ENCODE measurements at places on chromosomes 6 and 20. TPM values are rescaled to one million over a fixed set of nuclear protein-coding genes. Genes with fewer than 3 reads are reported as not detected.

- ATAC-seq = no peak
Measured at GRCh38 chr6:137651591-137652335, 157.6 kb upstream of the OLIG3 start.

DNA sequence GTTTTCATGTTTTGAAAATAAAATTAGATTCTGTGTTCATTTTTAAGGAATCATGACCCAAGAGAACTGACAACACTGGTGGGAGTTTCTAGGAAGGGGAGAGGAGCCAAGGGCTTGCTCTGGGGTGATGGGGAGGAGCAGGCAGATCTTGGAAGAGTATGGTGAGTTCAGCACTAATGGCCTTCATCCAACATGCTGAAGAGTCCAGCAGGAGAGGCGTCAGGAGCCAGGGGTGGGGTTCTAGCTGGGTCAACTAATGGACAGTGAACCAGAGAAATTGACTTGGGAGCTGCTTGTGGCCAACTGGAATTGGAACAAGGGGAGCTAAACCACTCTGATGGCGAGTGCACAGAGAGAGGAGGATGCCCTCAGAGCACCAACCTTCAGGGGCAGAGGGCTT lies 107.1 kb downstream of the MRPL14 start:
- no peak for ATAC-seq

The PHF10 gene
- 13.8 TPM for total RNA-seq

DNA sequence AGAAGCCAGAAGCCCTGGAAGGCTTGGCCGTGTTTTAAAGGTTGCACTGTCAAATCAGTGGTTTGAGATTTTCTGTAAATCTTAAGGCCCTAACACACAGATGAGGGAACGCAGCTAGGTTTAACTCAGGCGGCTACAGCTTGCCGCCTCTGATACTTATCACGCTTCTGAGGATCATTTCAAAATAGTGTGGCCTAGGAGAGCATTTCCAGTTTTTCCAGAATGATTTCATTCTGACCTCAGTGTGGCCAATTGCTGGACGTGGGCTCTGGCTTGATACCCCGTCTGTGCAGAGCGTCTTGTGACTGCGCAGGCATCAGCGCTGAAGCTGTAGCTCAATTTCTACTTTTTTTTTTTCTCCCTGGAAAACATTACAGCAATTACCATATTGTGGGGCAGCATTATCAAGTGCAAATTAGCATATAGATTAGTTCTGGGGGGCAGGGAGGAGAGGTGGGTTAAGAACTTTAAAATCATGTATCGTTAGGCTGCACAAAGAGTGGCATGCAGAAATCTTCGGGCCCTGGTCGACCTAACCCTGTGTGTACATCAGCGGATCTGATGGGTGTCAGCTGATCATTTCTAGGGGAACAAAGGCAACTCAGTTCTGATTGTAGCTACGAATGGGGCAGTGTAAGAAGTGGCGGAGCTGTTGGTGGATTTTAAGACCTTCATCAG lies 105.0 kb upstream of the EEF1E1 start:
- ATAC-seq = no peak

- ATAC-seq = no peak
Measured at GRCh38 chr6:82568290-82568993, 204.8 kb downstream of the TPBG start.

The ARMH2 gene
- total RNA-seq = 0.25 TPM

DNA sequence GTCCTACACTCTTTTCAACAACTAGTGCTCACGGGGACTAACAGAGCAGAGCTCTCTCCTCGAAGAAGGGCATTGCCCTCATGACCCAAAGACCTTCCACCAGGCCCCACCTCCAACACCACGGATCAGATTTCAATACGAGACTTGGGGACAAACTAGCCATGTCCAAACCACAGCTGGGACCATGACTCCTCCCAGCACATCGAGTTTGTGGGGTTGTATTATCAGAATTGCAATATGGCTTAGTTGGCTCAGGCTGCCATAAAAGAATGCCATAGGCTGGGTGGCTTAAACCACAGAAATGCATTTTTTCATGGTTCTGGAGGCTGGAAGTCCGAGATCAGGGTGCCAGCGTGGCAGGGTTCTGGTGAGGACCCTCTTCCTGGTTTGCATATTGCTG lies 189.7 kb upstream of the PMEPA1 start:
- no peak for ATAC-seq

The SOX4 gene
- total RNA-seq = 149 TPM

The ACTR5 gene
- 4.3 TPM for total RNA-seq

DNA sequence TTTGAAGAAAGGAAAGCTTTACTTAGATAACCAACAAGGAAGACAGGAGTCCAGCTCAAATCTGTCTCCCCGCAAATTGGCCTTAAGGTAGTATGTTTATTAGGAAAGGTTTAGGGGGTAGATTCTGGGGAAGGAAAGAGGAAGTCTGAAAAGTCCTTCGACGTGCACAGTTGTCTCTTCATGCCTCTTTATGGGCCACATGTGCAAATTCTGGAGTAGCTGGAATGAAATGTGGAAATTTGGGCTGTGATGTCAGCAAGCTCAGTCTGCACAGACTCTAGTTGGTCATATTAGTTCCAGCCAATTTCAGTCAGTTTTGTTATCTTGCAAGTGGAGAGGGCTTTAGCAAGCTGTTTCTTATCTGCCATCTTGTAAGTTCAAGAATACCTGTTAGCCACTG lies 50.1 kb downstream of the NUP153 start:
- no peak for ATAC-seq

The PRDM13 gene
- 0.09 TPM for total RNA-seq

DNA sequence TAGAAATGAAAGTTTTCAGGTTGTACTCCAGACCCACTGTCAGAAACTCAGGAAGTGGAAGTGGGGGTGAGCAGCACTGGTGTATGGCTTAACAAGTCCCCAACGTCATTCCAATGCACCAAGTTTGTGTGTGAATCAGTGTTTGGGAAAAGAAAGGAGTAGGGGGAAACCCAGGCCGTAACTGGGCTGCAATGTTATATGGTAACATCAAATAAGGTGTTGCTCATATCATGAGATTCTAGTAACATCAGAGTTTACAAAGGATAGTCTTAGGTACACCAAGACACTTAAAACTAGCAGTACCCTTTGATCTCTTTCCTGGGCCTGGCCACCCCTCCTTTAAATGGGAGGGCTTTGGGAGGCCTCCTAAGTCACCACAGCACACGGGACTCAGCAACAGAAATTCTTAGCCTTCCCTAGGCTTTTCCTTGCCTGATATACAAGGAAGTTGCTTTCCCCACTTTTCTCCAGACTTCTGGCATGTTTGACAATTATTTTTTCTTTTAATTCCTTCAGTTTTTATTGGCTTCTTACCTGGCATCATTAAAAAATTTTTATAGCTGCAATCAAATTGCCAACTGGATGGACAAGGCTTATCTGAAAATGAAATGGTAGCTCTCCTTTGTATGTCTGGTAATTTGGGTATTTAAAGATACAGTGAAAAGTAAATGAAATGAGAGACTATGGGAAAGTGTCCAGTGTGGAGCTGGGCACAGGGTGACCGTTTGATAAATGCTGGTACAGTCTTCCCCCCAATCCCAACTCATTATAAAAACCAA lies 15.1 kb downstream of the E2F3 start:
- ATAC-seq = no peak

DNA sequence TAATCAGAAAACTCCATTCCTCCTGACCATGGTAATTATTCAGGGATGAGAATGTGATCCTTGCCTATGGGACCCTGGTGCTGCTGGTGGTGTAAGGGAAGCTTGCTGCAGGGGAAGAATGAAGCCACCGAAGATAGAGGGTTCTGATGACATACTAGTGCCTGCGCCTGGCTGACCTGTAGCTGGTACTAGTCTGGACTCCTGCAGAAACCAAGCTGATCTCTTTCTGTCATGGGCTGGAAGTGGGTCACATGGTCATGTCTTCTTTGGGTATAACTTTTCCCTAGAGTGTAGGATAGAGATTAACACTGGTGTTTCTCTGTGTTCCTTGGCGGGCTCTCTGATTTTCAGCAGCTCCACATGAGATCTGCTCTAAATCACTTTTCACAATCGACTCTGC lies 8.6 kb upstream of the SLC4A11 start:
- ATAC-seq = no peak

DNA sequence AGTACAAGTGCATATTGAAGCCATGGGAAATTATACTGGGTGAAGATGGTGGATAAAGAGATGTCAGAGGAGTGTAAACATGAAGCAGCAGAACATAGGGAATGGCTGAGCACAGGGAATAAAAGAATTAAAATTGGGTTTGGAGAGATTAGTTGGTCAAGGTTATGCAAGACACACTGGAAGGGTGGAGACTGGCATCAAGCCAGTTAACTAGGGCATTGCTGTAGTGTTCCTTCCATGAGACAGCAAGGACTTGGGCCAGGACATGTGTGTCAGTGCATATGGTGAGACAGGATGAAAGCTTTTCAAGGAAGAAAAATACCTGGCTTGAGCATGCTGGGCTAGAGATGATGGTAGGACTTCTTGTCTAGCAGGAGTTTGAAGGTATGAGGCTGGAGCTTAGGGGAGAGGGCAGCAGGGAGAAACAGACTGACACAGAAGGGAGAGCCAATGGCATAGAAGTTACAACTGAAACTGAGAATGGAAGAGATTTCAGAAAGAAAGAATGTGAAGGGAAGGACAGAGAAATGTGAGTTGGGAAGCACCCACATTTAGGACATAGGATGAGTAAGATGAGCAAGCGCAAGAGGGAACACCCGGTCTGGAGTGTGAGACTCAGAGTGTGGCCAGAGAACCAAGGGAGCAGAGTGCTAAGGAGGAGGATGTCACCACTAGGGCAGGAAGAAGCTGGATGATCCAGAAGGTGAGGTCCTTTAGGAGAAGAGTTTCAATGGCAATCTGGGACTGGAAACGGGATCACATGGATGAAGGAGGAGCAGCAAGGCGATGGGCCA lies 14.5 kb upstream of the TMEM170B start:
- peak; percentile 74 for ATAC-seq

GRCh38 chr20:62686869-62687830 lies 21.5 kb upstream of the NTSR1 start:
- ATAC-seq = peak; percentile 43

DNA sequence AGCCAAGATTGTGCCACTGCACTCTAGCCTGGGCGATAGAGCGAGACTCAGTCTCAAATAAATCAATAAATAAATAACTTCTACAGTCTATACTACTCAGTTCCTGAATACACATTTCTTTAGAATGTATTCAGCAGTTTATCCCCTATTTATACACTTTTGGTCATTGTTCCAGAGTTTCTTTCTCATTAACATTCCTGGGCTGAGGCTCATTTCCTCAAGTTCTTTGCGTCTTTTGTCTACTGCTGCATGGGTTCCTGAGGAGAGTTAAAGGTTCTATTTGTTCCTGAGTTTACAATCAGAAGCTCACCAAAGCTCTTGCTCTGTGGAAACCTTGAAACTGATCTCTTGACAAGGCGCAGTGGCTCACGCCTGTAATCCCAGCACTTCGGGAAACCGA lies 37.7 kb upstream of the SASH1 start:
- no peak for ATAC-seq

DNA sequence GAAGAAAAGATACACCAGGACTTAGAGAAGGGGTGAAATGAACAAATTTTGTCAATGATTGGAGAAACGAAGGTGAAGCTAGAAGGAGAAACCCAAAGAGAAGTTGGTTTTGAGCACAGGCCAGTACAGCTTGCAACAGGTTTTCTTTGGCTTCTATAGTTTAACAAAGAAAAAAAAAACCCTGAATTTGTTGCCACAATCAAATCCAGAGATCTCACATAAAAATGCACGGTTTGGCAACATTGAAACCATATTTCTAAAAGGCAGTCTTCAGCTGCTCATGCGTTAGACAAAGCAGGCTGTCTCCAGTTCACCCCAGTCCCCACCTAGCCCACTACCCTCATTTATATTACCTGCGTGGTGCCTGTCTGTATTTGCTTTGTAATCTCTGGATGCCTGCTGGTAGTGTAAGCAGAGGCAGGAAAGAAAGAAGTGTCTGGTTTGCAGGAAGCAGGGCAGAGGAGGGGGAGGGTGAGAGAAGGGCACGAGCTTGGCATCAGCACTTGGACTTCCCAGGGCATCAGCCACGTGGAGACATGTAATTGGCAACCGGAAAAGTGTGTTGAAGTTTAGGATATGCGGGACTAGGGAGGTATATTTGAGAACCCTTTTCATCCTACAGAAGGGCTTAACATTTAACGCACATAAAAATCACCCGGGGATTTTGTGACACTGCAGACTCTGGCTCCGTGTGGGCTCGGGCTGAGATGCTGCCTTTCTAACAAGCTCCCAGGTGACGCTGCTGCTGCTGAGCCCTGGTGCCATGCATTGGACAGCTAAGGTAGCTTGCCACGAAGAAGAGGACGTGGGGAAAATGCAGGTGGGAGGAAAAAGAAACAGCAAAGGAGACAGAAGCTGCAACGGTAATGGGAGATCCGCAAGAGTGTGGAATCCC lies 14.4 kb downstream of the PFDN4 start:
- ATAC-seq = no peak

The RWDD1 gene
- 42.1 TPM for total RNA-seq

GRCh38 chr6:4774715-4775493 lies 1.3 kb upstream of the CDYL start:
- ATAC-seq = no peak

The OXT gene
- not detected for total RNA-seq

The STMND1 gene
- total RNA-seq = 0.29 TPM

DNA sequence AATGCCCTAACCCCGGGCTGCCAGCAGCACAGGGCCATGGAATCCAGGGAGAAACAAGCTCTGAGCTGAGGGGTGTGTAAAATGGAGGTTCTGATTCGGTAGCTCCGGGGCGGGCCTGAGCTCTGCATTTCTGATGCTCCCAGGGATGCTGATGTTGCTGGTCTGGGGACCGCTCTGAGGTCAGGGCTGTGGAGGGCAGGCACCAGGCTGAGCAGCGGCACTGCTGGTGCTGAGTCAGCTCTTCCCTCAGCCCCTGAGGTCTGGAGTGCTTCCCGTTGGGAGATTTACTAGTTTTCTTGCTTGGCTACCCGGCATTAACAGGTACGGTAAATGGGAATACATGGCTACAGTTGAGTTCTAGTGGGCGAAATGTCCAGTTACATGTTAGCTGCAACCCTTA lies 18.6 kb upstream of the CST3 start:
- no peak for ATAC-seq

The OVOL2 gene
- total RNA-seq = not detected

- ATAC-seq = no peak
Measured at GRCh38 chr6:41077536-41077935, 4.8 kb downstream of the NFYA start.

GRCh38 chr6:106750946-106751345 lies 121.6 kb downstream of the QRSL1 start:
- ATAC-seq = no peak

DNA sequence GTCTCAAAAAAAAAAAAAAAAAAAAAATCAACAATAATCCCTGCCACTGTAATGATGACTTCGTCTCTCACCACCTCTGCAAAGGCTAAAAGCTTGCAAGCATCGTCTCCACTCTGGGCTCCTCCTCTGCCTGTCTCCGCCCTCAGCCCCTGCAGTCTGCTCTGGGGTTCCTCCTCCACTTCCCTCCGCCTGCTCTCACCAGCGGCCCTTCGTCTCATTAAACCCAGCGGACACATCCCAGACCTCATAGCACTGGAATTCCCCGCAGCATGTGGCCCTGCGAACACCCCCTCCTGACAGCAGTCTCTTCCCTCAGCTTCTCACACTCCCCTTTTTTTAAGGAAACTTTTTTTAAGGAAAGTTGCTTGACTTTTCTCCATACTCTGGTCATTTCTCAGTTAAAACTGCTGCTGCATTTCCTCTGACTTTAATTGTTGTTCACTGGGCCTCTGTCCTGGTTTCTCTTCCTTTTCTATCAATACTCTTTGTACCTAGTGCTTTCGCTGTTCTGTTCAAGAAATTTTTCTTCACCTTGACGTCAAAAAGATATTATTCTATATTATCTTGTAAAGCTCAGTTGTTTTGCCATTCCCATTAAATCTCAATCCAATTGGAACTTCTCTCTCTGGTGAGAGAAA lies 70.9 kb upstream of the PLEKHG1 start:
- ATAC-seq = peak; percentile 97
